Activated CD8-positive, alpha-beta T cell treated with anti-CD3 and anti-CD28 coated beads, Interleukin-2, amount 10 ng/mL, durations not matched to agents 7 days and 5 days (primary cell): ENCODE measurements at places on chromosomes 3 and 15.

GRCh38 chr3:156797368-156797767 is 28.8 kb upstream of the LEKR1 start:
- DNase-seq = no peak

DNA sequence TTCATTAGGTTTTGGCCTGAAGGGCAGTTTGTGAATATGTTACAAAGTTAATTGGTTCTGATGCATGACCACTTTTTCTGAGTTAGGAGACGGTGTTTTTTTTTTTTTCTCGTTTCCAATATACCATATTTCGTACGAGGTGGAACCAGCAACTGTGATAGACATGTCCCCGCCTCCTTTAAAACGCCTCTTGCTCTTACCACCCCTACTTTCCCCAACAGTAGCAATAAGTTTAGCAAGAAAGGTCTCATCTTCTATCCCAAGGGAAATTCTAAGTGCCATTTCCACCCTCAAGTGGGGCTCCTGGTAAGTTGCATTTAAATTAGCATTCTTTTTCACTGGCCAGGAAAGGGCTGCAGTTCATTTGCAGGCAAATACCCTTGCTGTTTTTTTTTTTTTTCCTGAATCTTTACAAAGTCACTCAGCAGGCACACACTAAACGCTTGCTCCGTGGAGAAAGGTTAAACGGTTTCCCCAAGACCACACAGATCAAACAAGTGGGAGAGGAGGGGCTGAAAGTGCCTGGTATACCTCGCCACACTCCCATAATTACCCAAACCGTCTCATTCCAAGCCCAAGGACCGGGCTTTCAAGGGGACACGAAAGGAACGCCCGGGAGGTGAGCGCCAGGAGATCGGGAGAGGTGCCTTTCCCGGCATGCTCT is 39.5 kb upstream of the MGA start:
- no peak for DNase-seq

DNA sequence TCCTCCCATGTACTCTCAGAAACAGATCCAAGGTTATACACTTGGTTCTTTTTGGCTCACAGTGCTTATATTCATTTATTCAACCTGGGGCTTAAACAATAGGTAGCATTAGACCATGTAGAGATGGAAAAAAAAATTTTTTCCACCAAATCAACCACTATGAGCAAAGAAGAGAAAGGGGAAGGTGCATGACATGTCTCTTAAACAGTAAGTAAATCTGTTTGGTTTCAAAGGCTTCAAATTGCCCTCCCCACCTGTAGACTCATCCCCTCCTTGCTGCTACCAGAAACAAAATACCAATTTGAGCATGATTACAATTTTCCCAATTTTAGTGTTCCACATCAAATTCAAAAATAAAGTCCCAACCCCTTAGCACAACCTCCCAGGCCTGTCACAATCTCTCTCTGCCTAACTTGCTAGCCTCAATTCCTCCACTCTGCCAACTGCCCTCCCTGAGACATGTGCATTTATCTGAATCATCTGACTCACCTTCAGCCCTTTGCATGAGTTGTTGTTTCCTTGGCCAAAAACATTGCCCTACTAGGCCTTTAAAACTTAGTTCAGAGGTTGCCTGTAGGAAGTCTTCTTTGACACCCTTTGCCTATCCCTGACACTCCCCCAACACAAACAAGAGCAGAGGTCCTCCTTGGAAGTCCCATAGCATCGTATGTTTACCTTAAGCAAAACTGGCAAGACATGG is 30.3 kb upstream of the TSC22D2 start:
- no peak for DNase-seq

- DNase-seq = no peak
These were observed 4.3 kb downstream of the GNB5 start for GRCh38 chr15:52186651-52187486.

DNA sequence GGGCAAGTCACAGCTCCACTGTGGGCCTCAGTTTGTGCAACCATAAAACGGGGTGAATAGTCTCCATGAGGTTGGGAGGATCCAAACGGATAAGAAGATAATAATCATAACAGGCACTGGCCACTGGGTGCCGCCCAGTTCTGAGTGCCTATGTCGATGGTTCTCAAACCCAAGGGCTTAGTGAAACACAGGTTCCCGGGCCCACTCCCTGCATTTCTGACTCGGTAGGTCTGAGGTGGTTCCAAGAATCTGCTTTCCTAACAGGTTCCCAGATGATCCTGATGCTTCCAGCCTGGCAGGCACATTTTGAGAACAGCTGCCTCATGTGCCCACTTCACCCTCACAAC is 21.2 kb downstream of the ALS2CL start:
- DNase-seq = no peak

- no peak for DNase-seq
These were observed 123.0 kb upstream of the SPRED1 start for GRCh38 chr15:38129531-38130204.

GRCh38 chr3:141050576-141051442 is at the start of gene SPSB4:
Gene SPSB4, plus strand, starts transcription at chr3:141051347. Its CDS starts 14,758 bp downstream, at chr3:141066105.
- DNase-seq = peak; percentile 47

- no peak for DNase-seq
These were observed 245.7 kb downstream of the SV2B start for GRCh38 chr15:91345736-91346135.

DNA sequence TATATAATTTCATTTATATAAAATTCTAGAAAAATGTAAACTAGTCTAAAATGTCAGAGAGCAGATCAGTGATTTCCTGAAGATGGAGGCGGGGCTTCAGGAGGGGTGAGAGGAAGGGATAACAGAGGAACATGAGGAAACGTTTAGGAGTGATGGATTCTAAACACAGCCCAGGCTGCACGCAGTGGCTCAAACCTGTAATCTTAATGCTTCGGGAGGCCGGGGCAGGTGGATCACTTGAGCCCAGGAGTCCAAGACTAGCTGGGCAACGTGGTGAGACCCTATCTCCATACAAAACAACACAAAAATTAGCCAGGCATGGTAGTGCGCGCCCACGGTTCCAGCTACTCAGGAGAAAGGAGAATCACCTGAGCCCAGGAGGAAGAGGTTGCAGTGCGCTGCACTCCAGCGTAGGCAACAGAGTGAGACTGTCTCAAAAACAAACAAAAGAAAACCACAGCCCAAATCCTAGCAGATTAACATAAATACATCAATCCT is 18.0 kb upstream of the IQCF1 start:
- DNase-seq = no peak

- DNase-seq = no peak
These were observed 1.3 kb upstream of the ZBTB47 start for GRCh38 chr3:42652251-42652610.

GRCh38 chr3:100426067-100426682 is 24.8 kb downstream of the LNP1 start:
- no peak for DNase-seq

GRCh38 chr15:70533931-70534742 is 229.2 kb downstream of the UACA start:
- no peak for DNase-seq

- DNase-seq = no peak
These were observed 619 bp downstream of the EIF2AK4 start for GRCh38 chr15:39934397-39935071.

DNA sequence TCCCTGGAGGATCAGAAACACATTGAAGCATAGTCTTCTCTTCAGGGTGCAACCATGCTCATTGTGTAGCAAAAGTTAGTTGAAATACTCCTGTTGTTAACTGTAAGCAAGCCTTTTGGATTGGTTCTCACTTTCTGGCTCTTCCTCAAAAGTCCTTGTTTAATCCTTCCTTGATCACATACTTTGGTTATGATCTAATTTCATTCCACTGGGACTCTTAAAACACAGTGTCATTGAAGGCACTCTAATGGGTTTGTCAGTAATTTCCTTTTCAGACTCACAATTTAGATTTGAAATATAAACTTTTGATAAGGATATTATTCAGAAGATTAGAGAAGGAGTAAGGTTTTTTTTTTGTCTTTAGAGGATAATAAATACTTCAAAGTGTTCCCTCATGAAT is 451.7 kb upstream of the SGO1 start:
- DNase-seq = no peak

DNA sequence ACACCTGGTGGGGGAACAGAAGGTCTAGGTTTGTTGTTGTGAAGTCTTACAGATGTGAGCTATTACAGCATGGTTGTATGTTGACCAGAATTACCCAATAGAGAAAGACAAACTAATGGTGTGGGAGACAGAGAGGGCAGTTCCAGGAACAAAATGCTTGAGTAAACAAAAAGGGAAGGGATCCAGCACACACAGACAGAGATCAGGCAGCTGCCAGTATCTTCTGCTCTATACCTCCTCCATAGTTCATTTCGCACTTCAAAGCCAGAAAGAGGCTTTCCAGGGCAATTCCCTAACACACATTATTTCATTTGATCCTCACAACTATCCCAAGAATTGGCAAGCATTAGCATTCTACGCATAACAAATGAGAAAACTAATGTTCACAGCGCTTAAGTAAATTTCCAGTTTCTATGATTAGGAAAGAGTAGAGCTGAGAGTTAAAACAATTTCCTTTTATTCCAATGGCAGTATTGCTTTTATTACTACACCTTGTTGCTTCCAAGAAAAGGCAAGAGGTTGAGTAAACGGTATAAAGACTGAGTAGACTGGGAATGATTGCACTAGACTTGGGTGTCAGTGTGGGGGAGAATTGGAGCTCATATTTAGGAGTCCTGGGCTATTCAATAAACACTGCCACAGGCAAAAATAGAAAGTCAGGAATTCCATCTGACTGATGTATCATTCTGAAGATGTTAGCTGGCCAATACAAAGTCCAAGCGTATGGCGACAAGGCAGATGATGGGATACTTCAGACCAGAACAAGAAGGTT is 39.7 kb upstream of the ZNF280D start:
- DNase-seq = no peak

DNA sequence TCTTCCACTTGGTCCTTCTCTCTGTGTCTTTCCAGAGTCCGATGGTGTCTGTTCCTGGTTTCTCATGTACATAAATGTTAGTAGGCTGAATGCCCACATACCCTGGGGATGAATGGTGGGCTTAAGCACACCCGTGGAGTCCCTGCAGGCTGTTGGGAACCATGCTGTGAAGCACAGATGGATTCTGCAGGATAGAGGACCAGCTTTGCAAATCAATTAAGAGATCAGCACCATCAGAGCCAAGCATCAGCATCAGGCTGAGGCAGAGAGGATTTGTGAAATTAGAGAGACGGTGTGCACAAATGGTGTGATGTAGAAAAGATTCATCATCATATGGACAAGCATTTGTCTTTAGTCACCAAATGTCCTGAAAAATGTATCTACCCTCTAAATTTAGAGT is 127.1 kb downstream of the SV2B start:
- DNase-seq = no peak

- no peak for DNase-seq
These were observed 176.0 kb upstream of the BCHE start for GRCh38 chr3:166013073-166013679.

DNA sequence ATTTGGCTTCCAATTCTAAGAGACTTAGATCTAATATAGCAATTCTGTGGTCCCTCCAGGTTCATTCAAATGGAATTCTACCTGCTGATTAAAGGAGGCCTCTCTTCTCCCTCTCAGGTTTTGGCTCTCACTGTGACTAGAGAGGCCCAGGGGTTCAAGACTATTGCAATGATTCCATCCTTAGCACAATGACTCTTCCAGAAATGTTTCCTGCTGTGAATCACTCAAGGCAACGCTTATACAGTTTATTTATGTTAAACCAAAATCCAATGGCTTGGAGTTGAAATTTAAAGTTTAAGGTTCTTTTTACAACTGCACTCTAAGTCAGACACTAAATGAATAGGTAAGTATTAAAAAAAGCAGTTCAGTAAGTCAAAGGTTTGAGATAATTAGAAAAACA is 39.9 kb downstream of the IFT57 start:
- DNase-seq = no peak

DNA sequence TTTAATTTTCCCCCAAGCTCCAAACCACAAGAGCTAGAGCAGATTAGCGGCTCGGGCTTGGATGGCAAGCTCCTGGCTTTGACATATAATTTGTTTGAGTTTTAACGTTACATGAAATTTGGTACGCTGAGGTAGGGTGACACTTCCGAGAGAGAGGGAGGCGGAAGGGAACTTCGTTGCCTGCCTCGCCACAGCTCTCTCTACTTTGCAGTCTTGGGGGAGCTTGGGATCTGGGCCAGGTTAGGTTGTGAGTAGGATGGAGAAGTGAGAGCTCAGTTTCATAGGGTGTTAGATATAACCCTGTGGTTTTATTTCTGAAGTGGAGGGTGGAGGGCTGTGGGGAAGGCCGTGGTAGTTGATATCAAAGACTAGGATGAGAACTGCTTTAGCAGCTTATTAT is 39.7 kb downstream of the LRTM1 start:
- no peak for DNase-seq

DNA sequence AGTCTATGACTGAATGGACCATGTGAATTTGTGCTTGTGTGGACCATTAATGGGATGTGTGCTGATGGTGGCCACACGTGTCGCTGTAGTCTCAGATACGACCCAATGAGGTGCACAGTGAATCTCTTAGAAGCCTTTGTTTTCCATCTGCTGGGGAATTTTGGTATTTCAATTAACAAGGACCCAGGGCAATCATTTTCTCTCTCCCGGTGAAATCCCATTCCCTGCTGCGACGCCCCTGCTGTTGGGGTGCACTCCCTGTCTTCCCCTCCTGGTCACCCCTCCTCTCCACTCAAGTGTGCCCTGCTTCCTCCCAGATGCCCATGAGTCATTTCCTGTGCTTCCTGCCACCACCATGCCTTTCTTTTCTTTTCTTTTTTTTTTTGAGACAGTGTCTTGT is 32.7 kb downstream of the EBLN2 start:
- no peak for DNase-seq

DNA sequence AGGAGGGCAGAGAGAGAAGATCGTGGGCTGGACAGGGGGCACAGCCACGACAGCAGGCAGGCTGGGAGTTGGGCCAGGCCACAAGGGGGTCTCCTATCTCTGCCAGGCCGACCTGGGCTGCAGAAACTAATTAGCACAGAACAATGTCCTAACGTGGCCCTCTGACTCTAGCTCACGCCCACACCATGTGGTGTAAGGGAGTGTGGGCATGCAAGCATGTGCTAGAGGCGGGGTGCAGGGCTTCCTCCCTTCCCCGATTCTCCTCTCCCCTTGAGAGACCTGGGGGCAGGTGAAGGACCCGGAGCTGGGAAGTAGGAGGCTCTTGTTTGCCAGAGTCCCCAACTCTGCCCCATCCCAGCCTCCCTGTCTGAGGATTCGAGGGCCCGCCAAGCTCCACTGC is 65.5 kb downstream of the LINGO1 start:
- no peak for DNase-seq
